Fibroblast of gingiva (primary cell): ENCODE measurements at places on chromosomes 12 and 14.
A peak's percentile ranks its signal among the peaks of the same experiment; 100 is the strongest.

DNA sequence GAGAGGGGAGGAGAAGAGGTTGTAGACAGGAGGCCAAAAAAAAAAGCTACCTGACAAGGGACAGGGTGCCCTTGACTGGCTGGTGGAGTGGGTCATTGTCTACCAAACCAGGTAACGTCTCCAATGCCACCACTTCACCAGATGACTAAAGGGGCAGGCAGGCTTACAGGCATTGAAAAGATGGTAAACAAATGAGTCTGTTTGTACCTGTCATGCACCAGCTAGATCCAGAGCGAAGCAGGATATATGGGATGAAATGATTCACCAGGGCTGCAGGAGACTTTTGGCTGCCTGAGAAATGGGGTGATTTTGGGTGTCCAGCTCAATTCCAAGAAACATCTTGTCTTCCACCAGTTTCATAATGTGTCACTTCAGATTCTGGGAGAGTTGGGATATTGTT, 4.0 kb downstream of the C12orf54 start:
- DNase-seq: no peak

- DNase-seq: no peak
Measured at GRCh38 chr12:45933504-45933903, 56.9 kb downstream of the SCAF11 start.

DNA sequence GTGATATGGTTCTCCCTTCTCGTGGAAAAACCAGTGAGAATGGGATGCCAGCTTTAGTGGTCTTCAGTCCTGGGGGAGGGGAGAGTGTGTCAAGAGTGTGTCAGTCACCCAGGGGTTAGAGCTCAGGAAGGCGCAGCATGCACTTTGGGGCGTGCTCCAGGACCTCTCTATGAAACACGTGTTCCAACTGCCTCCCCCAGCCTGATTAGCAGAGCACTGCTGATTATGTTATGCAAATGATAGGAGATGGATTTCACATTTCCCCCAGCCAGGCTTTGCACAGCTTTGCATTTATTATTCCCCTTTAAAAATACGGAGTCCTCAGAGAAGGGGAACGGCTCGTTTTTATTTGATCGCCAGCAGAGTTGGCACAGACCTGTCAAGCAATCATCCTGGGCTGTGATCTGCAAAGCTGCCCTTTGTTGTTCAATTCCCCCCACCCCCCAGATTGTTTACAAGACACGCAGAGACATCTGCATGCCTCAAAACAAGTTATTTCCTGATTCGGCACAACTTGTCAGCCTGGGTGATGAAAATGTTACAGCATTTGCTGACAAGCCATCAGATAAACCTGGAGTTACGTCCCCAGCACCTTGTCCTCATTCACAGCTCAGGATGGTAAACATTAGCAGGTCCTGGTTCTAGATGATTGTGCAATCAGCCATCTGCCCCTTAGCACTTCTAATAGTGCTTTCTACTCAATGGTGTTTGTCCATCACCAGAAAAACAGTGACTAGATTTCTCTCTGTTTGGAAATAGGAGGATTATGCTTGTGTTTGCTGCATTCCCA, 196.5 kb downstream of the NOVA1 start:
- no peak for DNase-seq

DNA sequence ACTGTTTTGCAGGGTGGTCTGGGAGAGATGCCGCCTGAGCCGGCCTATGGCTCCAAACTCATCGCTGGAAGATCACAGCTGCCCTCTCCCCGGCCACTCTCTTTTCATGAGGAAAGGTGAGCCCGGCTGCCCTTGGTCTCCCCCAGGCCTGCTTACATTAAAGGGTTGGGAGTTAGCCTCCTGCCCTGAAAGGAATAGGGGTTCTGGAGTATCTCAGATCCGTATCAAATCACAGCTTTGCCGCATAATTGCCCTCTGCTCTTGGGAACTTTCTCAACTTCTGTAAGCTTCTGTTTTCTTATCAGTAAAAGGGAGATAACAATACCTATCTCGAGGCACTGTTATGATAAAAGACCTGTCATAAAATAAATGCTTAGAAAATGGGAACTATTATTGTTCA, 17.6 kb downstream of the PHLDA1 start:
- DNase-seq: no peak

DNA sequence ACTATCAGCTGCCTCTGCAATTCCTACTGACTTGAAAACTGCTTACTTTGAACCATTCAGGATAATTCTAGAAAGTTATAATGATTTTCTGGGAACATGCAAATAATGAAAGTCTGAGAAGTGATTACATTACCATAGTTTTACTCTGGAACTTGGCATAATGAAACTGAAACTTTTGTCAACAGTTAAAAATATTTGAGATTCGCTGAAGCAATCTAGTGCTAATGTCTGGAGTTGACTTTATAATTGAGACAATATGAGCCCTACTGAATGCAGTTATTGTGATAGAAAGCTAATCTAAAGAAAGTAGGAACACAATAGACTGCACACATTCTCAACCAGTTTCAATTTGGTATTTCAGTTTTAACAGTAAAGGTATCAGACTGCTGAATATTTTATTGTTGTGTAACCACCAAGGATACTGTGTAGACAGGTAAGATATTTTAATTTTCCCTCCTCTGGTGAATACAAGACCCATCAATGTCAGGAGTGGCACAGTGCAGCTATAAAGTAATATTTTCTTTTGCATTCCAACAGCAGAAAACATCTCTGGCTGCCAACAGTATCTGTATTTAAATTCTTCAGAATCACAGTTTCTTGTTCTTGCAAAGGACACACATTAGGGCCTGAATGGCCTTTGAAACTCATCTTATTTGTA, 483.5 kb downstream of the ATP23 start:
- DNase-seq: peak; percentile 52

DNA sequence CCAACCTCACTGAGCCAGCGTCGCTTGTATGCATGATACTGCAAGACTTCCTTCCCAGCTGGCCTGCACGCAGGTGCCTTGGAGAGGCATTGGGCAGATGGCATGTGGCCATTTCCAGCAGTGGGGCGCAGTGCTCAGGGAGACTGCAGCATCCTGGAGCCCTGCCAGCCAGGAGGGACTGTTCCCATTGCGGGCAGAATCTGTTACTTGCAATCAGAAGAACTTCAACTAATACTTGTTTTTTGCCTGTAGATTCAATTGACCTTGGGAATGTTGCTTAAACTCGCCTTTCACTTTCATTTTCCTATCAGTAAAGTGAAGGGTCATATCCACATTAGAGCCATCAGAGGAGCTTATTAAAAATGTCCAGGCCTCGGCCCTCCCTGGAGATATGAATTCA, 29.8 kb downstream of the ANKRD9 start:
- DNase-seq: no peak

DNA sequence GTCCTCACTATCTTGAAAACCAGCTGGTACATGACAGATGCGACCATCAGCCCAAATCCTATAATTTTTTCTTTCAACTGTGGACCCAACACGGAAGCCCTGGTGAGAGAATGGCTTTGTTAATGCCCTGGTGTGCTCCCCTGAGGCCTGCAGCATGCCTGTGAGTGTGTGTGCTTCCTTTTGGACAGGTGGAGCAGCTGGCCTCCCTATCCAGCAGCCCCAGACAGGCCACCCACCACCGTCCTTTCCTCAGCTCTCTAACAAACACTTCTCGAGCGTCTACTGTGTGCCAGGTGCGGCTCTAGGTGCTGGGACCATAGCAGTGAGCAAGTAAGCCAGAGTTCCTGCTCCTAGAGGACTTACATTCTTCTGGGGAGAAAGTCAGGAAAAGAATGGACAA, 78.9 kb upstream of the GZMB start:
- no peak for DNase-seq

DNA sequence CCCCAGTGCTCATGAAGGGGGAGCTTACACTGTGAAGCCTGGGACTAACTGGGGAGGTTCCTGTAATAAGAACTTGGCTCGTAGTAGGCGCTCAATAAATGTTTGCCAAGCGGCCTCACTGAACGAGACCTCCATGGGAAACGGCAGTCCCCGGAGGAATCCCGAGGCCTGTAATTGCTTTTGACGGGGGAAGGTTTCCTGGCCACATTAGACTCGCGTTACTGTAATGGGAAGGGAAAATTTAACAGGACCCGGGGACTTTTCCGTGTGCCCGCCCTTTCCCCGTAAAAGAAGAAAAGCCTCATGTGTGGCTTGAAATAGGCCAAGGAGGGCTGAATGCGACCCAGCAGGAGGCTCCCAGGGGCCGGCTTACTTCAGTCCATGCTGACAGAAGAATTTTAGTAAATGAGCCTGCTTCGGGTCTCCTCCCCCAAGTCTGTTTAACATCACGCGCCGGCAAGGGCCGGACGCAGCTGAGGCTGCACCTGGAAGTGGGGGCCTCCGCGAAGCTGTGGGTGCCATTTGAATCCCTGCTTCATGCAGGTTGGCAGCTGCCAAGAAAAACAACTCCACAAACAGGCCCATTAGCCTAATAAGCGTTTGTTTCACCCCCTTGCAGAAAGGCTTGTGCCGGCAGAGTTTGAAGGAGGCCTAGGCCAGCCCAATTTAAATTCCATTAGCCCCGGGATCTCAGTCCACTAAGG, 39.8 kb upstream of the PWP1 start:
- no peak for DNase-seq

GRCh38 chr14:101098177-101098576, 194.7 kb upstream of the RTL1 start:
- DNase-seq: no peak

DNA sequence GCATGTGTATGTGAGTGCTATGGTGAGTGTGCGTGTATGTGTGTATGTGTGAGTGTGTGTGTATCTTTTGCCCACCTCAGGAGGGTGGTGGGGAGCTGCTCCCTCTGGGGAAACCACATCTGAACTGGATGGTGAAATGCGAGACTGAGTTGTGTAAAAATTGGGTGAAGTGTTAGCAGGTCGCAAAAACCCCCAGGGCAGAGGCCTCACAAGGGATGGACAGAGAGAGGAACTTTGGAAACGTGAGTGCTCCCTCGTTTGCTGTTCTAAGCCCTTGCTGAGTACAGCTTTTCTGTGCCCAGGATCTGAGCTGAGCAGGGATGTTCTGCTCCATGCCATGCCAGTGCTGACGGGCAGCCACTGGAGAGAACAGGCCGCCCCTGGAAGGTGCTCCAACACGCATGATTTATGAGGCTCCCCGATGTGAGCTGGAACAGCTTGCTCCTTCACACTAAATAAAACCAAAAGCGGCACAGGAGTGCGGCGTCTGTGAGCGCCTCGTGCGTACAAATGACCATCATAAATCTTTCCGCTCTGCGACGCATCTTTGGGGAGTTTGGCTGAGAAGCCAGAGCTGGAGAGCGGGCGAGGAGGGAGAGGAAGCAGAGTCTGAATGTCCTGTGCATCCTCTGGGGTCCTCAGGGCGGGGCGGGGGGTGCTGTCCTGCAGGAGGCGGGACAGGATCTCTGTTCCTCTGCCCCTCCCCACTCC, 14.1 kb upstream of the GALNT9 start:
- DNase-seq: no peak

GRCh38 chr12:42445891-42446290, 119.9 kb downstream of the PPHLN1 start:
- no peak for DNase-seq

DNA sequence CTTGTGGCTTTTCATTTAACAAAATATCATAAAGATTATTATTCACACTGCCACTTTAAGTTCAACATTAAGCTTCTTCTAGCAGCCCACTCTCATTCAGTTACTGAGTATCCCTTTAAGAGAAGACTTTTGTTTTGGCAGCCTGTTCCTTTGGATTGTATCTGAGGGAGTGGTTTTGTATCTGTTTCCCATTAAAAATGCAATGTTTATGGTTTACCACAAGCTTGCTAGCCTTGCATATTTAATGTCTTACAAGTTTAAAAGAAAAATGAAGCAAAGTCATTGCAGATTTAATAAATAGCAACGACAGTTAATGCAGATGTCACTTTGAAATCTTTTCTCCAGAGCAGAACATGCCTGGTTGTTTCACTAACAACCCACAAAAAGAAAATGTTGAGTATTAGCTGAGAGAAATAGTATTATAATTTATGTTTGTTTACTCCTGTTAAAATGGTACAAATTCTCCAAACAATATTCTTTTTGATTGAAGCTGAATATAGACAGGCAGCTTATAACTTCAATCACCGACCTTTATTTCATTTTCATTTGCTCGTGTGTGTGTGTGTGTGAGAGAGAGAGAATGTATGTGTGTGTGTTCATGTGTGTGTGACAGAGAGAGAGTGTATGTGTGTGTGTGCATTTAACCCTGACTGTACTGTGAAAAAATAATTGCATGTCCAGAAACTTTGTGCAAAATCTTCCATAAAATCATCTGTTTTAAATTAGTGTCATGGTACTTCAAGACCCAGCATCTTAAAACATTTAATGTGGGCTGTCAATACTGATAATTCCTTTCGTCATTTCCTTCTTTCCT, 1.8 kb downstream of the DCN start:
- DNase-seq: peak; percentile 92

DNA sequence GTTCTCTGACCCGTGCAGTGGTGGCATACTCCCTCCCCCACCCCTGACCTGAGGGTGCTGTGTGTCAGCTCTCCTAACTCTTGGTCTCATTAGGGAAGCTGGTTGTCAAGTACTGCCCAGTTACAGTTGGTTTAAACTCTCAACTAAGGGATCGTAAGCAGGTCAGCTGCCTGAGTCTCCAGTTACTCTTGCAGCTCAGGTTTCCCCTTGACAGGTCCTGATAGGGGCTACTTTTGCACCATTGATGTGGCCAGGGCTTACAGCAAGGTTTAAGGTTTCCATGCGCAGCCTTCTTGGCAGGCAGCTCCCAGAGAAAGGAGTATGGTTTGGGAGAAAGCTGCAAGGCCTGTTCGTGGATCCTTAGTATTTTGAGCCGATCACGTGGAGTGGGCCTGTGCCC, 74.5 kb downstream of the ETV6 start:
- DNase-seq: no peak

DNA sequence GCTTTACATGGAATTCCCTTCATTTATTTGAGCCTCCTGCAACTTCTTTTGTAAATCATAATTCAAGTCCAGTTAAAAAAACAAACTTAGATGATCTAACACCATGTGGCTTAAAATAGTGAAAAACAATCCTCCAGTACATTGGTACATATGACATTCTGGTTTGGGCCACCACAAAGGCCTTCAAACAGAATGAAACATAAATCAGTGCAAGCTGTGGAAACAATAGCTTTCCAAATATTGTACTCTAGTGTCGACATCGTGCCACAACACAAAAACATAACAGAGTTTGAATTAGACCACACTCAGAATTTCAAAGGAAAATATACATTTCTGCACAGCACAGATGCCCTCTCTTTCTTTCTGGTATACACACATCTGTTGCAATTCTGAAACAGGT, 751.3 kb downstream of the SLC6A15 start:
- peak; percentile 95 for DNase-seq

- DNase-seq: no peak
Measured at GRCh38 chr12:37541356-37541755, 775.2 kb upstream of the ALG10B start.
